ENCODE measurements at places on chromosomes 11 and 22.

DNA sequence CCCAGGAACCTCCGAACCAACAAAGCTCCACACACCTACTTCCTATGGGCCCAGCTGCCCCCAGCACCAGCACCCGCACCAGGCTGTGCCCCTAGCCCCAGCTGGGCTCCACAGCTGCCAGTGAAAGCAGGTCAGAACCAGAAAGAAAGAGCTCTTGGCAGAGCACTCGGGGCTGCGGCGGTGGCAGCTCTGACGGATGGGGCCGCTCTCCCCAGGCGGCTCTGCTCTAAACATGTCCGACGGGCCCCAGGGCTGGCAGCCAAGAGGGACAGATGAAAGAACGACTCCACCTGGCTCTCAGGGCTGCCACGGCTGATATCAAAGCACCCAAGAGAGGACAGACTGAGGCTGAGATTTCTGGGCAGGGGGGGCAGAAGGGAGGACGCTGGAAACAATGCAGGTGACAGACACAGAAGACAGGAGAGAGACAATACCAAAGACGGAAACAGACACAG is 25.7 kb downstream of the LRFN4 start:
- DNase-seq, result no peak

GRCh38 chr11:1936072-1936780 is 10.9 kb upstream of the MRPL23 start:
- no peak for DNase-seq

DNA sequence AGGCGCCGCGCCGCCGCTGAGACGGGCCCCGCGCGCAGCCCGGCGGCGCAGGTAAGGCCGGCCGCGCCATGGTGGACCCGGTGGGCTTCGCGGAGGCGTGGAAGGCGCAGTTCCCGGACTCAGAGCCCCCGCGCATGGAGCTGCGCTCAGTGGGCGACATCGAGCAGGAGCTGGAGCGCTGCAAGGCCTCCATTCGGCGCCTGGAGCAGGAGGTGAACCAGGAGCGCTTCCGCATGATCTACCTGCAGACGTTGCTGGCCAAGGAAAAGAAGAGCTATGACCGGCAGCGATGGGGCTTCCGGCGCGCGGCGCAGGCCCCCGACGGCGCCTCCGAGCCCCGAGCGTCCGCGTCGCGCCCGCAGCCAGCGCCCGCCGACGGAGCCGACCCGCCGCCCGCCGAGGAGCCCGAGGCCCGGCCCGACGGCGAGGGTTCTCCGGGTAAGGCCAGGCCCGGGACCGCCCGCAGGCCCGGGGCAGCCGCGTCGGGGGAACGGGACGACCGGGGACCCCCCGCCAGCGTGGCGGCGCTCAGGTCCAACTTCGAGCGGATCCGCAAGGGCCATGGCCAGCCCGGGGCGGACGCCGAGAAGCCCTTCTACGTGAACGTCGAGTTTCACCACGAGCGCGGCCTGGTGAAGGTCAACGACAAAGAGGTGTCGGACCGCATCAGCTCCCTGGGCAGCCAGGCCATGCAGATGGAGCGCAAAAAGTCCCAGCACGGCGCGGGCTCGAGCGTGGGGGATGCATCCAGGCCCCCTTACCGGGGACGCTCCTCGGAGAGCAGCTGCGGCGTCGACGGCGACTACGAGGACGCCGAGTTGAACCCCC is 798 bp downstream of the BCR start:
- DNase-seq, result no peak

GRCh38 chr22:17172029-17172833 is 13.2 kb upstream of the HDHD5 start:
- DNase-seq, result no peak

DNA sequence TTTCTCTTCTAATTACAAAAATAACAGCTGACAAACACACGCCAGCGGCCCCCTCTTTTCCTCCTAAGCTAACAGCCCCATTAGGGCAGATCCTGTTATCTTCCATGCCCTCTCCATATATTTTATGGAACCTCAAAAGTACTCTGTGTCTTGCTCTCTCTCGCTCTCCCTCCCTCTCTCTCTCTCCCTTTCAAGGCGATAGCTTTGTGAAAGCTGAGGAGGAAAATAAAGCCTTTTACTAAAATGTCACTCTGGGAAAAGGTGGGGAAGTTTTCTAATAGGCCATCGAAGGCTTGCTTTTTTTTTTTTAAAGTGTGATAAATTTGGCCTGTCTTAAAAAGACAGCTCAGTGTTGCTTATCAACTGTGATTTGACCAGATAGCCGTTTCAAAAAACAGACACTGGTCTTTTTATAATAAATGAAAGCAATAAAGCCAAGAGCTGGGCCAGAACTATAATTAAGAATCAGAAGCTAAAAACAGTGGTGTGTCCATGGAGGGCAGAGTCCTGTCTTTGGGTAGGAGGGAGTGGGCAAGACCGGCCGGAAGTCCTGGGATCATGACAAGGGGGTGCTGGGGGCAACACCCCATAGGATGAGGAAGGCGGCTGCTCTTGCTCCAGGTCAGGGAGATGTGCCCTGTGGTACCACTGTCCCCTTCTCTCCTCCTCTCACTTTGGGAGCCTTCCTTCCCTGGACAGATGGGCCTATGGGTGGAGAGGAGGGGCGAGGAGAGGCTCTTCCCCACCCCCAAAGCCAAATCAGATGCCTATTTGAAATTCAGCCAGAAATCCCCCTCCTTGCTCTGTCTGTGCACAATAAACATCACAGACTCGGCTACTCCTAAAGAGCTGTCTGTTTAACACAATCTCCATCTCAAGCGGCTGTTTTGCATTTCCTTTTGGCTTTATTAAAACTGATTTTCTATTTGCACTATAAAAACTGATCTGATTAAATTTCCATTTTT is 267.2 kb downstream of the BUD13 start:
- DNase-seq, result no peak

GRCh38 chr22:20525048-20525447 is 17.6 kb downstream of the MED15 start:
- DNase-seq, result no peak

GRCh38 chr11:110092111-110092514 is 1.1 kb upstream of the ZC3H12C start:
- DNase-seq, result peak; percentile 39

- DNase-seq, result no peak
Measured at GRCh38 chr11:47857892-47858543, 9.9 kb upstream of the NUP160 start.

GRCh38 chr11:64245401-64245796 is 1.3 kb downstream of the PPP1R14B start:
- no peak for DNase-seq

- no peak for DNase-seq
Measured at GRCh38 chr11:11605181-11605580, 16.6 kb downstream of the GALNT18 start.

DNA sequence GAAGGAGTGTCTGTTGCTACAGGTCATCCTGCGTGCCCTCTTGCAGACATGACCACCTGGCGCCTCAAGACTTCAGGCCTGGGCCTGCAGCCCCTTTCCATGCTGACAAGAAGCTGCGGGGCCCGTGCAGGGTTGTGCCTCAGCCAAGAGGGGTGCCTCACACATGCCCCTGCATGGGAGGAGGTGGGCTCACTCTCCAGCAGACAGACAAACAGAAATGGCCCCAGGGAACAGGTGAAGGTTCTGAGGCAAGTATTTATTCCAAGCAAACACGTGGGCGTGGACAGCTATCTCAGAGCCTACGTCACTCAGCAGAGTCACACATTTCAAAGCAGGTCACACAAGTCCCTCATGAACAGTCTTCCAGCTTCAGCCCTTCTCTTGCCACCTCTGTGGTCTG is 5.9 kb upstream of the SYCE3 start:
- DNase-seq, result no peak

- no peak for DNase-seq
Measured at GRCh38 chr11:91173701-91174100, 950.9 kb upstream of the CHORDC1 start.

GRCh38 chr11:35313760-35314153 is 105.6 kb downstream of the SLC1A2 start:
- DNase-seq, result no peak

- no peak for DNase-seq
Measured at GRCh38 chr11:65808744-65809341, 22.0 kb downstream of the OVOL1 start.

- no peak for DNase-seq
Measured at GRCh38 chr11:134742224-134742612, 330.2 kb upstream of the B3GAT1 start.

GRCh38 chr22:45657701-45658100 is 13.9 kb upstream of the ATXN10 start:
- DNase-seq, result no peak

DNA sequence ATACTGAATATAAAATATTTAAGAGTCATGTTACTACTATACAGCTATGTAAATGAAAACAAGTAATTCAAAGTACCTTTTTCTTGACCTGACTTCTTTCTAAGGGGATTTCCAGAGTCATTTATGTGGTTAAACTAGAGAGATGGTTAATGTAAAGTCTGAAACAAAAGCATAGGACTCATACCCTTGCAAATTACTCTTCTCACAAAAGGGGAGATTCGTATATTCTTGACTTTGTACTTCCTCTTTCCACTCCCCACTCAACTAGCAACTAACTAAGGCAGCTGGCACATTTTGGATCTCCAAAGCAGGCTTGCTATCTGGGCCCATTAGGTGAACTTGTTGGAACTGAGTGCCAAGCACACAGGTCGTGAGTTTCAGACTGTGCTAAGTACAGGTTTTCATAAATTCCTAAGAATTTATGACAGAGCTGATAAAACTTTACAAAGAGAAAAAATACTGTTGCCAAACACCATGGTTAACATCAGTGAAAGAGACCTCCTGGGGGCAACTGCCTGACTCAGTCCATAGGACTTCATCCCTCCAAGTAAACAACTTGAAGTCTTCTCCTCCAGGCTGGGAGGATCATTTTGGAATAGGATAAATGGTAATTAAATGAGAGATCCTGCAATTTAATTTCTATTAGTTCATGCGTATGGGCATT is 77.0 kb upstream of the DDI1 start:
- no peak for DNase-seq

DNA sequence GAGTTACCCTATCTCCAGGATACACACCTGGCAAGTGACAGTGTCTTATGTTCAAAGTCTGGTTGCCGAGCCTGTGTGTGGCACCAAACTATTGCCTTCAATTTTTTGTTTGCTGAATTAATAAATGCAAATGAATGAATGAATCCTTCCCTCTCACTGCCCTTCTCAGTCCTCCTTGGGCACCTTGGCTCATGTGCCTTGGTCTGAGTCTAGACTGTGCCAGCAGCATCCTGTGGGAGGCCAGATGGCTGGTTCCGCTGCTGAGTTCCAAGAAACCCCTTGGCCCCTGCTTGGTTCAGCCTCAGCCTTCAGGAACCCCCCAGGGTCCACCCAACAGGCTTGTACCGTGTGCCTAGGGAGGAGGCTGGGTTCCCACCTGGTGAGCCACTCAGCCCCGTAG is 31.0 kb downstream of the TOB2 start:
- DNase-seq, result no peak

DNA sequence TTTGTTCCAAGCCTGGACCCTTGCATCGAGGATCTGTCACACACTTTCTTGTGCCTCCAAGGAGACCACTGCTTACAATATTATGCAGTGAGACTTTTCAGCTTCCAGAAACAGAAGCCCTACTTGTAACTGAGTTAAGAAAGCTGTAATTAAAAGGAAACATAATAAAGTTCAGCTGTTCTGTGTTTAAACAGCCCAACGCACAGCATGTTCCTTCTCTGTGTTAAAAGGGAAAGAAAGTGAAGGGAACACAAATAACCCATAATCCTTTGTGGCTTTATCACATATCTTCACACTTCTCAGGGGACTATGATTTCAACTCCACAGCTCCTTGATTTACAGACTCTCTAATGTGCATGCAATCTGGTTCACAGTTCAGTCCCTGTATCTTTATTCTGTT is 200.3 kb upstream of the MTNR1B start:
- DNase-seq, result no peak

DNA sequence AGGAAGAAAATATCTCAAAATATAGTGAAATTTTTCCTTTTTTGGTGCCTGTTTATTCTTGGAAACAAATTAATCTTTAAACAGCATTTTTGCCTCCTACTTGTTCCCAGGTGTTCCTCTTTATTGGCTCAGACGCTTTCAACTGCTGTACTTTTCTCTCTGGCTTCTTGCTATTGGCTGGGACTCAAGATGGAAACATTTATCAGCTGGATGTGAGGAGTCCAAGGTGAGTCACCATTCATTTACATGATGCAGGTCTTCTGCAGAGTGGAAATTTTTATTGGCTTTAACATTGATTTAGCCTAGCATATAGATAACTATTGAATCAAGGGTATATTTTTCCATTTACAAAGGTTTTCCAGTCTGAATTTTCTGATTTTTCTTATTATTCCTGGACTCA is 34.4 kb upstream of the DNAJB13 start:
- no peak for DNase-seq

- DNase-seq, result no peak
Measured at GRCh38 chr11:8019314-8020243, 32.4 kb downstream of the EIF3F start.

DNA sequence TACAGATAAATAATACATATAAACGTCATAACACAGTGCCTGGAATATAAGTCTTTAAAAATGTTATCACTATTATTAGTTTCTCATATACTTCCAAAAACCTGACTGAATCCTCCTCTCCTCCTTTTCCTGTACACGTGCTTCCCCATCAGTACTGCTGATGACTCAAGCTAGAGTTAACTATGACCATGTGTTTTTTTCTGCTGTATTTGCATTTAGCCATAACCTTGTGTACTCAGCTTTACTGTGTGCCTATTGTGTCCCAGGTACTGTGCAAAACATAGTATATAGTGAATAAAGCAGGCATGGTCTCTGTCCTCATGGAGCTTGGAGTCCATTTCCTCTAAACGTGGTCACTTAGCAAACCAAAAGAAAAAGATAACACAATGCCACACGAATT is 56.5 kb upstream of the ARHGAP32 start:
- DNase-seq, result no peak

- DNase-seq, result no peak
Measured at GRCh38 chr11:117749541-117749910, 47.5 kb downstream of the DSCAML1 start.

DNA sequence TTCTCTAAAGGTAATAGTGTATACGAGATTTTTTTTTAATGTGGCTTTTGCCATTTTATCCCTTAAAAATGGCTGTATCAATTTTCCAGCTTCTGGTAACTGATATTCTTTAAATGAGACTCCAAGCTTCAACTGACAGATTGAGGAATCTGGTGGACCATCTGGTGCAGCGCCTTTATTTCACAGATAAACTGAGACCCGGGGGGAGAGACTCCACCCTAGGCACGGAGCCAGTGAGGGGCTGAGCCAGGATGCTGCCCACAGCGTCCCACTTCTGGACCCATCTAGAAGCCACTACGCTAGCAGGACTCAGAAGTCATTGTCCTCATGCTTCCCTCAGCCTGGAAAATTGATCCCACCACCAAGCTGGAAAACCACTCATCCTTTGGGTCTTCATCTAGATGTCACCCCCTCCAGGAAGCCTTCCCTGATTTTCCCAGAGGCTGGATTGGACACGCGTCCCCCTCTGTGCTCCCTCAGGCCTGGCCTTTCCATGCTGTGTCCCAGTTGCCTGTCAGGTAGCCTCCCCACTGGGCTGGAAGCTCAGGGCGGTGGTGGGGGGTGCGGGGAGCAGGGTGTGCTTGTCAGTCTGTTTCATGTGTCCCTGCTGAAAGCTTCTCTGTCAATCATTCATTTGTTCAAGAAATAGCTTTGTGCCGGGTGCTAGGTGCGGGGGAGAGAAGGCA is 12.3 kb upstream of the CD5 start:
- no peak for DNase-seq

- DNase-seq, result no peak
Measured at GRCh38 chr11:115611343-115611742, 107.1 kb upstream of the CADM1 start.

All from left renal cortex interstitium (tissue), 4 donors.